ENCODE measurements at places on chromosomes 5 and 9.

GRCh38 chr5:141326088-141326854, 4.0 kb upstream of the PCDHGA1 start:
- DNase-seq = peak; percentile 82

GRCh38 chr9:21854594-21854993, 52.2 kb downstream of the MTAP start:
- DNase-seq = peak; percentile 78

DNA sequence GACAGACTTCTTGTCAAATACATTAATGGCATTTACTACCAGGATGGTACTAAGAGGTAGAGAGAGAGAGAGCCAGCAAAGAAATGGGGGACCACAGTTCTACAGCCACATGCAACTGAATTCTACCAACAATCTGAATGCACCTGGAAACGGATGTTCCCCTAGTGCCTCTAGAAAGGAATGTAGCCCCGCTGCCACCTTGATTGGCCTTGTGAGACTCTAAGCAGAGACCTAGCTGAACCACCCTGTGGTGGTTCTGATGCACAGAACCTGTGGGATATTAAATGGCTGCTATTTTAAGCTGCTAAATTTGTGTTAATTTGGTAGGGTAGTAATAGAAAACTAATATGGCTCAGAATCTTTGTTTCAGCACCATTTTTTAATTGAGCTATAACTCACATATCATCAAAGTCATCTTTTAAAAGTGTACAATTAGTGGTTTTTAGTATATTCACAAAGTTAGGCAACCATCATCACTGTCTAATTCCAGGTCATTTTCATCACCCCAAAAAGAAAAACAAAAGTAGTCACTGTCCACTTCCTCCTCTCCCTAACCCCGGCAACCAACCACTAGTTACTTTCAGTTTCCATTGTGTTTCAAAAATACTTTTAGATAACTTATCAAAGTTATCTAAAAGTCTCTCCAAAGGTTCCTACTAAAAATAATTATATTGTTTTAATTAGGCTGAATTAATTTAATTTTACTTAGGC, 51.7 kb downstream of the CPLANE1 start:
- DNase-seq = peak; percentile 23

- no peak for DNase-seq
Observed at GRCh38 chr9:116417464-116417863, 263.9 kb downstream of the PAPPA start.

DNA sequence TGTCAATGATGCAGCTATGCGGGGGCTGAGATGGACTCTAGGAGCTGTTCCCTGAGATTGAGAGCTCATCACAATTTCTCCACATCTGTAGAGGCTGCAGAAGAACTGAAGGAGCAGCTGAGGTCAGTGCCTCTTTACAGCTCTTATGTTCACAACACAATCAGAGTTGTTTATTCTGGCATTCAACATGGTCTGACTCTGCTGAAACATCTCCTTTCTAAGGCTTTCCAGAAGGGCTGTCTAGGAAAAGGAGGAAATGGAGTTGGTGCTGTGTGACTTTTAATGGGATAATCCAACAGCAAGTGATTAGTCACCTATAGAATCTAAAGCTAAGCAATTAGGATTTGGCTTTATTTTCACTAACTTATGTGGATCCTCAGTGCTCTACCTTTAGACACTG, 6.0 kb downstream of the POU5F2 start:
- DNase-seq = peak; percentile 59

DNA sequence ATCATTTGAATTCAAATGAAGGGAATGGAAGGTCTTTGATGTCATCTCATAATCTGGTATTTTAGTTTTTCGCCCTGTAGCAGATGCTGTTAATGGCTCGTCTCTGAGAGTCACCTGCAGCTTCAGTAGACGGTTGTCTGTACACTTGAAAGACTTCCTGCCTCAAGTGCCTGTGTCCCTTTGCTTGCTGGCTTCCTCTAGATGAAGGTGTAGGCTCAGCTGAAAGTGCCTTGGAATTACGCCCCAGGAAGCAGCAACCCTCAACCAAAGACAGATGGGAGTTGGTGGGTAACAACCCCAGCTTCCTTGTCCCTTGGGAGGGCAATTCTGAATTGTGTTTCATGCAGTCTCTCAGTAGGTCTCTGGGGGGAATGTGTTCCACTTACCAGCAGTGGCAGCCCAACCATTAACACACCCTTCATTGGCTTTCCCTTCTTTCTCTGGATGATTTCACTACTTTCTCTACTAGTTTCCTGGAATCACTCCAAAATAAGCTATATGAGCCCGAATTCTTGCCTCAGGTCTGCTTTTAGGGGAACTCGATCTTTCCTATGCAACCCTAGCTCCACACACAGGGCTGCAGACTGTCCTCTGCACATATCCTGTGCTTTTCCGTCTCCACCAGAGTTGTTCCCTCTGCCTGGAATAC, 395.6 kb downstream of the DMAC1 start:
- DNase-seq = no peak

DNA sequence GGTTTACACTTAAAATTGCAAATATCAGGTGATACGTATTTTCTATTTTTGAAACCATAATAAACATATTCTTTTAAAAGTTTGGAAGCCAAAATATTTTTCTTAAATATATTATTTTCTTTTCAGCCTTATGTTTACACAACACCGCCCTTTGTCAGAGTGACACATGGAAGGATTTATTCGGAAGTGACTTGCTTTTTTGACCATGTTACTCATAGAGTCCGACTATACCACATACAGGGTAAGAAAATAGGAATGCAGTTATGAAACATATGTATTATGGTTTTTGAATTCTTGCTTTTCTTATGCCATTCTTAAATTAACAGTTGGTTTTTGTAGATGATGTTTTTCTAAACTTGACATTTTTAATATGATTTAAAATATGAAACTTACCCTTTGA, 133.9 kb downstream of the MAN2A1 start:
- DNase-seq = peak; percentile 67

- no peak for DNase-seq
Observed at GRCh38 chr9:136270173-136270705, 24.6 kb upstream of the QSOX2 start.

GRCh38 chr9:22535780-22536179, 89.2 kb downstream of the DMRTA1 start:
- no peak for DNase-seq

GRCh38 chr9:32413424-32413823, 29.0 kb downstream of the ACO1 start:
- no peak for DNase-seq

DNA sequence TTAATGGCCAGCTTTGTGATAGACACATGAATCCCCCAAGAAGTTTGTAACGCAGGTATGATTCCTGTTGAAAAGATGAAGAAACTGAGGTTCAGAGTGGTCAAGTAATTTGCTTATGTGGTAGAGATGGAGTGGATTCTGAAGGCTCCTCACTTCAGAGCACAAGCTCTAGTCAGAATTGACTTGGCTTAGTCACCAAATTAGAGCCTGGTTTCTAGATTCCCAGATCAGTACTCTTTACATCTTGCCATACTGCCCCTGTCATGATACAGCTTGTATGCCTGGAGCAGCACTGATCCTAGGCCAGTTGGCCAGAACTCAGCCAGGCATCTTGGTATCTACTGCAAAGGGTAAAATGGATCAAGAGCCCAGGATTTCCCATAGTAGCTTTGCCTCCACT, 284.4 kb upstream of the RFX3 start:
- DNase-seq = no peak

GRCh38 chr5:180069589-180070247, 1.8 kb downstream of the RNF130 start:
- no peak for DNase-seq

- DNase-seq = no peak
Observed at GRCh38 chr5:180611140-180611850, 20.0 kb upstream of the SCGB3A1 start.

DNA sequence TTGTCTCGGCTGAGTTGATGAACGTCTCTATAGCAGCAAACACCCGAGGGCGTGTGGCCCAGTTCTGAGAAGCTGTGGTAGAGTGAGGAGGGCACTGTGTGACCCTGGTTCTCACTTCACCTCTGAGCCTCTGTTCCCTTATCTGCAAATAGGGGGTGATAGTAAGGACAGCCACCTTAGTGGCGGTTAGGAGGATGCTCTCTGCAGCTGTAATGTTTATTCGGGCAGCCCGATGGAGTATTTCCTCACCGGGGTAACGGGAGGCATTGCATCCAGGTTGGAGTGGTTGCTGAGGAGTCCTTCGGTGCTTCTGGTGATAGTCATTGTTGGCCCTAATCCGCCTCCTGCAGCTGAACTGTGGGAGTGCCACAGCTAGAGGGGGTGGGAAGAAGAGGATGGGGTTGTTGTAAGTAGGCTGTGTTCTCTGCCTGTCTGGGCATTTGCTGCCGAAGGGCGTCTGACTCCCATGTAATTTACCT, 13.9 kb downstream of the PRRC2B start:
- DNase-seq = no peak

DNA sequence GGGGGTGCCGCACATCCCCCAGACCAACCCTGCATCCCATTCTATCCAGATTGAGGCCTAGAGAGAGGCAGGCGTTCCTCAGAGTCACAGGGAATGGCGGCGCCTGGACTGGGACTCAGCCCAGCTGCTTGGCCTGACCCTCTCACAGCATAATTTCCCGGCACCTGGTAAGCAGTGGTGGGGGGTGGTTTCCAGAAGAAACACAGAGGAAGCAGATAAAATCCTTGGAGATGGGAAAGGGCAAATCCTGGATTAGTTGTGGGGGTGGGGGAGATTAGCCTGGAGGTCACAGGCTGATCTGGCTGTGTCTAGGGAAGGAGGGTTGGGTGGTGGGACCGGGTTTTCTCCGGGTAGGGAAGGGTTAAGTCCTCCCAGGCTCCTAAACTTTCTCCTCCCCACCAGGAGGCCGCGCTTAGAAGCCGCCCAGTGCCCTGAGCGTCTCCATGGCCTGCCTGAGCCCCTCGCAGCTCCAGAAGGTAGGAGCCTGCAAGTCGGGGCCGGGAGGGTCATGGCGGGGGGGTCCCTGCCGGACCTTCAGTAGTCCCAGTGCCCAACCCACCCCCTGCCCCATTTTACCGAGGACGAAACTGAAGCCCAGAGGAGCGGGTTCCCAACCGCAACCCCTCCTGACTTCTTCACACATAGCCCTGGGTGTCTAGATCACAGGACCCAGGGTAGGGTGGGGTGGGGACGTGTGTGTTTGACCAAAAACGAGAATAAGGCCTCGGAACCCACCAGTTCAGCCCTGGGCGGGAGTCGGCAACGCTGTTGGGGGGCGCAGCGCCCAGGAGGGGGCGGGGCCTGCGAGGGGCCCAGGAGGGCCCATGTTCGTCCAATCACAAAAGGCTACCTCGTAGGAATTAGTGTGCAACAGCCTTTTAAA, 1.3 kb downstream of the PHYHD1 start:
- peak; percentile 50 for DNase-seq

DNA sequence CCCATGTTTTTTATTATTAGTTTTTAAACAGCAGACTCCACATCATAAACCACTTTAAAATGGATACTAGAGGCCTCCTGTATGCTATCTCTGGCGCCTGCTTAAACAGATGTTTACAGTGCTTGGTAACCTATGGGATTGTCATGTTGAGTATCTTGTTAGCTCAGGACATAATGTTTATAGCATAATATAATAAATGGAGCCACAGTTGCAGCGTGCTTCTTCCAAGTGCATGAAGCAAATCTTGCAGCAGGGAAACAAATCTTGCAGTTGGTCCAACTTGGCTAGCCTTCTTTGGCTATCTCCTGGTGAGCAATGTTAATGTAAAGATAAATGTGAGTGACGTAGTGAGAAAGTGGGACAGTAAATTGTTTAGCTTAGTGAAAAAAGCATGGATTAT, 2.8 kb downstream of the GHR start:
- DNase-seq = no peak

DNA sequence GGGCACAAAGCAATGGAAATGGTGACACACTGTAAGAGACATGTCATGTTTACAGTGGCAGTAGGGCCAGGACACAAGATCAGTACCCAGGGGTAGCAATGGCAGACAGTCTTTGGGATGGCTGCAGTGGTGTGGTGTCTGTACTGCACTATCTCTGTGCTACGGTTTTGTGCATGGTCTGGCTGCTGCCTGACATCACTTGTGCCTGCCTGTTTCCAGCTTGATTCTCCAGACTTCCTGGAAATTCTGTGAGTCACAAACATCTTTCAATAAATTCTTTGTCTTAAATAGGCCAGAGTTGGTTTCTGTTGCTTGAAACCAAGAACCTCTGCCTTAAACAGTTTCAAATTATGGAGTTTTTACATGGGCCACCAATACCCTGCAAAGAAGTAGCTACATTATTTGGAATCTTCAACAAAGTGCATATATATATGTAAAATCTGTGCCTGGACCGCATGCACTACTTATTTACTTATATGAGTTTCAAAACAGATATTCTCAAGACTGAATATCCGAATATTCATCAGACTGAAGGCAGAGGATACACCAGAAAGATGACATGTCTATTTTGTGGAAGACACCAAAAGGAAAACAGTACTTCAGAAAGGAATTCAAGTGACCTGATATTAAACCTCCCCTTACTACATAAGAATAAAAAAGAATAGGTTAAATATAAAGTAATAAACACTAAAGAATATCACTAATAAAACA, 188.1 kb downstream of the RFX3 start:
- peak; percentile 79 for DNase-seq

DNA sequence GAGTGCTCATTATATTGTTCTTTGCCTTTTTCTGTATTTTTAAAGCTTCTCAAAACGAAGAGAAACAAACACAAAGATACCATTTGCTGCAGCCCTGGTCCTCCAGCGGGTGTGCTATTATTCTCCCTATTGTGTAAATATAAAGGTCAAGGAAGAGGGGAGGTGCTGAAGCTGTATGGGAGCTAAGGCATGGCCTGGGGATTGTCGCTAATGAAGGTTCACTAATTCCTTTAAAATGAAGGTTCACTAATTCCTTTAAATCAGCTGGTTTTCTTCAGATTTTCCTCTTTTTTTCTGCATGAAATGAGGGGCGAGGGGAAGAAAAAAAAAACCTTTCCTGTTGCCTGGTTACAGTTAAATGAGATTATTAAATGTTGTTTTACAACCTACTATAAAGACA, 74.5 kb upstream of the MAP1B start:
- DNase-seq = no peak

DNA sequence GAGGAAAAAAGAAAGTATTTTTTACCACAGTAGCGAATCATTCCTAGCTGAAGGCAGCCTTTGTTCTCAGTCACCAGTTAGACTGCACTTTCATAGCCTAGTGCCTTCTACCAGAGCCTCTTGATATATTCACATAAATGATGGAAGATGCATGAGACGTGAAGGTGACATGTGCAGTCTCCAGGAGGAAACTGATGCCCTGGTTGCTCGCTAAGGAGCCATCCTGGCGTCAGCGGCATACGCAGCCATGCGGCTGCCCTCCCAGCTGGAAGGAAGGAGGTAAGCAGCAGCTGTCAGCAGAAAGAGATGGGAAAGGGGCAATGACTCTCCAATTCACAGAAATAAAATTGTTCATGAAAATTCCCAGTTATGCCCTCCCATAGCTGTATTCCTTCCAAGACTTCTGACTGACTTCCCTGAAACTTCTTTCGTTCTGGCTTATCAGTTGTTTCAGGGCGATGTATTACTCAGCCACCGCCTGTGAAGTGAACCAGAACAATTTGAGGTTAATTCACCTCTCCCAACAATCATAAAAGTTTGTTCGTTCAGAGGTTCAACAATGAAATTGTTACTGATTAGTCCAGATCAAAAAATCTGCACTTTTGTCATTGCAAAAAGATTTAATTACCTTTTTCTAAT, 331.2 kb downstream of the NR2F1-AS1 start:
- DNase-seq = peak; percentile 47

DNA sequence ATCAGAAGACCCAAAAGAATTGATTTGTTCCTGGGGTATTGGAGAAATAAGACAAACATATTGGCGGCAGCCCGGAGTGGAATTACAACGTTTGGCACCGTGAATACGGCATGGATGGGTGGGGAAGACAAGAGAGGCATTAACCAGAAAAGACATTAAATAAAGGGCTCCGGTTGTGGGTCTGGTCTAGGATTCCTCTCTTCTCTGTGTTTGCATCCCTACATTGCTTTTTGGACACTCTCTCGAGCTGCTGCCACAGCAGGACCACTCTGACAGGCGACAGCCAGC, 138.7 kb upstream of the PALM2AKAP2 start:
- no peak for DNase-seq

Measured in IMR-90 (cell line).